ENCODE measurements at places on chromosomes 6 and 20.

DNA sequence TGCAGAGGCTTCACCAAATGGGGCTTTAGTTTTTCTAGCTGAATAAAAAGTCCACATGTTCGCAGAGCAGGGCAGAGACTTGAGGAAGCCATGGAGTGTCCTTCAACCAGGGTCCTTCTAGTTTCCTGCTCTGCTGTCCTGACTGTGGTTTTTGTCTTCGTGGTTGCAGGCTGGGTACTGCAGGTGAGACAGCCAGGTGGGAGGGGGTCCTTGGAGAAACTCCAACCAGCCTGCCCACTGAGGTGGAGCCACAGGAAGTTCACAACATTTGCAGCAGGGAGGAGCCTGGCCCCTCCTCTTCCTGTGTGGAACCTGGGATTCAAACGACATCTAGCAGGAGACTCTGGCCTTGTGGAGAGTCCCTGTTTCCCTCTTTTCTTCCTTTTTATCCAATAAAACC lies 68.8 kb upstream of the MYLIP start:
- DNase-seq: no peak

GRCh38 chr20:7933346-7933745 lies 6.9 kb downstream of the HAO1 start:
- no peak for DNase-seq

- DNase-seq: no peak
These were observed 4.7 kb downstream of the GMPR start for GRCh38 chr6:16243055-16243454.

DNA sequence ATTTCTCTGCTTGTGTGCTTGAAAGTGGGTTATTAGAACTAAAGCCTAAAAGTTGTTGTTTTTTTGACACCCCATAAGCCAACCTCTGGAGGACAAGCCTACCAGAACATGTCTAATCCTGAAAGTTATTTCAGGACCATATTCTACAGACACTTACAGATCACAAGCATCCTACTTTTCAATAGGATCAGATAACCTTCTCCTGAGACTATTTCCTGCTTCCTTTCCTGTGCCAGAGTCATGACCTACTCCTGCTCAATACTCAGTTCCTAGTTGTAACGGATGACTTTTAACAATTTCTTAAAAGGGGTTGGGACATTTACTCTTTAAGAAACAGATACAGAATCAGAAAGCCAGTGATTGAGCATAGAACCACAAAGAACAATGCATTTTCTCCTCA lies 5.3 kb upstream of the FILIP1 start:
- no peak for DNase-seq

GRCh38 chr6:84018453-84019061 lies 15.0 kb upstream of the MRAP2 start:
- no peak for DNase-seq

DNA sequence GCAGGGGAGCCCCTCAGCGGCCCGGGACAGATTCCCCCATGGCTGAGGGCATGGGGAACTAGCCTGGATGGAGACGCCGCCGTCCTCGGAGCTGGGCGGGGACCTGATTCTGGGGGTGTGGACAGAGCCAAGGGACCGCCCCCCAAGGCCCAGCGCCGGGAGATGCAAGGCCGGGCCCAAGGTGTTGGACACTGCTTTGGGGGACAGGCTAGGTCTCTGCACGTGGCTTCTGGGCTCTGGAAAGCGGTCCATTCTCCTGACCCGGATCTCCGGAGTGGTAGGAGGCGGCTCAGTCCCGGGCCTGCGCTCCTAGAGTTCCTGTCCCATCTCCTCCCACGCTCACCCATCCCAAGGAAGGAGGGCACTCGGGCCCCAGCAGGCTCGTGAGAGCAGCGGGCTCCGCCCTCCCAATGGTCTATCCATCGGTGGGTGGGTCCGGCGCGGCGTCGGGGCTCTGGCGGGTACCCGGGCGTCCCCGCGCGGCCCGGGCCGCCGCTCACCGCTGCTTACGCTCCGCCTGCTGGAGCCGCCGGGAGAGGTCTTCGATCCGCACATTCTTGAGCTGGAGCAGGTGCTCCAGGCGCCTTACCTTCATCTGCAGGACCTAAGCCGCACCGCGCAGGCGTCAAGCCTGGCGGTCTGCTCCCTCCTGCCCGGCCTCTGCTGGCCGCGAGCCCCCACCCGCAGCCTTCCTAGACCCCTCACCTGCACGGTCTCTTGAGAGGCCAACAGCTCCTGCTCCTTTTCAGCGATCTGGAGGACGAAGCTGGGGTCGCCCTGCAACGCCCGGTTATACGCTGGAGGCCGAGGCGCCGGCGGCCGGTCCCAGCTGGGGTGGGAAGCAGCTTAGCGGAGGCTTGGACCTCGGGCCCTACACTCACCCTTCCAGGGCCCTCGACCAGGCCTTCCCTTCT lies 3.3 kb downstream of the SPEF1 start:
- no peak for DNase-seq

GRCh38 chr20:15618110-15618509 lies 955.1 kb downstream of the KIF16B start:
- DNase-seq: no peak

DNA sequence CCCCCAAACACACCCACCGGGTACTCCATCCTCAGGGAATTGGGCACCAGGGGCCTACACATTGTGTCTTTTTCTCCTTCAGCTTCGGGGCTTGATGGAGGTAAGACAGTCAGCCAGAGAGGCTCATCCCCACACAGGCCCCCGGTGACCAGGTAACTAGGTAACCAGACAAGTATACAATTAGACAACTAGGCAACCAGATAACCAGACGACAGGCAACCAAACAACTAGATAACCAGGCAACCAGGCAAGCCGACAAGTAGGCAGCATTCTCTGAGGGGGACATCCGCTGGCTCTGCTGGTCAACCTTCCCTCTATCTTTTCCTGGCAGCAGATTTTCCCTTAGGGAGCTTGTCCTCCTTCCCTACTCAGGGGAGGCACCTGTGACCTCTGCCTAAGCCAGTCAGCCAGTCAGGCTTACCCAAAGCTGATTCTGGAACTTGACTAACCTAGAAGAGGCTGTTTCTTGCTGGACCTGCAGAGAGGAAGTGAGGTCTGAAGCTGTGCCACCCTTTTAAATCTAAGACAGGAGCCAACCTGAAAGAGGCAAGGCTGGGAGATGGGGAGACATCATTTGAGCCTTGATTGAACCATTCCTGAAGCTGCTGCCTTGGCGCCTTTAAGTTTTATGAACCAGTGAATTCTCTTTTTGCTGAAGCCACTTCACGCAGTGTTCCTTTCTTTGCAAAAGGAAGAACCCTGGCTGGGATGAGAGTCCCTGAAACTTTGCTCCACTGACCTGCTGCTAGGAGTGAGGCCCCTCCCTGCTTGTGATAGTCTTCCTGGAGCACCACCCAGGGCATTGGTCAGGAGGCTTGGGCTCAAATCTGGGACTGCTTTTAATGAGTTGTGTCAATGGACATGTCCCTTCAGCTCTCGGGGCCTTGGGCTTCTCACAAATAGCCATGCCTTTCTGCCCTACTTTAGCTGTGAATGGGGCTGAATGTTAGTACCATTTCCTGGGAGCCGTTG lies 96.4 kb upstream of the RNF24 start:
- no peak for DNase-seq

DNA sequence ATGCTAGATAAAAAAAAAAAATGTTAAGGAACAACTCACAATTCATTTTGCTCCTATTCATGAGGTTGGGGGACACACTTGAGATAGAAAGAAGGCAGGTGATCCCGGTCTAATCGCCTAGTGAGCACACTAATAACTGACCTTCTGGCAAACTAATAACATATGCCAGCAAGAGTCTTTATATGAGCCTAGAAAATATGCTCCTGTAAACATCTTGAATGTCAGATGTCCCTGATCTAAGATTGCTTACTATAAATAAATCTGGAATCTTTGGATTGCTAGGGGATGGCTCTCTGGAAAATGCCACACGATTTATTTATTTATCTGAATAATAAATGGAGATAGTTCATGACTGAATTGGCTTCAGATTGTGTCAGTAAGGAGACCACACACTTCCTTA lies 821.9 kb downstream of the GRIK2 start:
- DNase-seq: no peak

GRCh38 chr6:151536188-151536479 lies 42.3 kb downstream of the CCDC170 start:
- no peak for DNase-seq

- no peak for DNase-seq
These were observed 17.9 kb upstream of the SNHG17 start for GRCh38 chr20:38452880-38453624.

GRCh38 chr6:73743081-73743480 lies 47.1 kb downstream of the CD109 start:
- DNase-seq: no peak

DNA sequence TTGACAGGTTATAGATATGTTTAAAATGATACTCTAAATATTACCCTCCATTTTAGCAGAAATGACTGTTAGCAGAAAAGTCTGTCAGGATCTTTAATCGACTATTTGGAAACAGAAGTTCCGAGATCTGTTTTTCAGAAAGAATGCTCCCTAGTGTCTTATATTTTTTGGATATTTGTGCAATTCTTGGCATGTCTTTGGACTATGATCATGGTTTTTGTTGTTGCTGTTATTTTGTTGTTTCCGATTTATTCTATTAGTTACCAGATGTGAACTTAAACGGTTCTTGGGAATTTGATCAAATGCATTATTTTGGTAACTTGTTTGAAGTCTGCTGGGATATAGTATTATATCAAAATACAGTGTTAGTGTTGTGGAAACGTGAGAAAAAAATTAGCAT lies 106.4 kb upstream of the CEP162 start:
- DNase-seq: no peak

- no peak for DNase-seq
These were observed 1.3 kb downstream of the GDAP1L1 start for GRCh38 chr20:44248410-44248759.

DNA sequence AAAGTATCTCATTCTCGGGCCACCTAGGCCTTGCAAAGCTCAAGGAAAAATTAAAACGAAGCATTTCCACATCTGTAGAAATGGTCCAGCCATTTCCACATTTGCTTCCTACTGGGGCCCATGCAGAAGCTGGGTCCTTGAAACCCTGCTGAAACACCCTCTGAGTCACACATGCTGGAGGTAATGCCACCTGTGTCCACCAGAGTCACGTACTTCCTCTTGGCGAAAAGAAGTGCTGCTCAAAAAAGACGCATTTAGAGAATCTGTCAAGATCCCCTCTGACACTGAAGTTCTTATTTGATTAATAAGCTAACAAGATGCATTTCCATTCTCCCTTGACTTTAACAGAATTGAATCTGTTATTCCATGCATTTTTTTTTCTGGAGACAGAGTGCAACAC lies 423.2 kb downstream of the PREX1 start:
- no peak for DNase-seq

DNA sequence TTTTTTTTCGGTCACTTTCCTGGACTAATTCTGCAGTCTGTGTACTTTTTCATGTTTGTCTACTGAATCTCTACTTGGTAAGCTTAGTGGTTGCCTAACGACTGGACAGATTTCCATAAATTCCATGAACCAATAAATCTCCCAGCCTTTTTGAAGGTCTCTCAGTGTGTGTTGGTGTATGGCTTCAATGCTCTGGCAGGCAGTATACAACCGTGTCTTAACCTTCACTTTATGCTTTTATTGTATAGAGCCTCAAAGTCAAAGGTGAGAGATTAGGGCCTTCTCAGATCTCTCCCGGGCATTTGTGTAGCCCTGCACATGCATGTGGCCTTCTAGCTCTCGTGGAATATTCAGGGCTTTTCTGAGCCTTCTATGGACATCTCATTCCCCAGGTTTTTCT lies 14.3 kb upstream of the CMTR1 start:
- DNase-seq: no peak

DNA sequence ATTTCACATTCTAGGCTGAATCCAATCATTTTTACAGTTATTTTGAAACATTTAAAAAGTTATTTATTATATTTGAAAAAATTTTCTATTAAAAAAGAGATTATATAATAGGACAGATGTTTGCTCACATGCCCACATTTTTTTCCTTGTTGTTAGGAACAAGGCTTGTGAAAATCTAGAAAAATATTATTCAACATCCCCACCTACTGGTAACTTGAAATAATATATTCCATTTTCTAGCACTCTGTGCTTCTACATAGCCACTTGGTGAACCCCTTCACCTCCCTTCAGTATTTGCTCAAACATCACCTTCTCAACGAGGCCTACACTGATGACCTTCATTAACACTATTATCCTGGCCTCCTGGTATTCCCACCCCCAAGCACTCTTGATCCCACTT lies 18.3 kb upstream of the GPRC6A start:
- no peak for DNase-seq

DNA sequence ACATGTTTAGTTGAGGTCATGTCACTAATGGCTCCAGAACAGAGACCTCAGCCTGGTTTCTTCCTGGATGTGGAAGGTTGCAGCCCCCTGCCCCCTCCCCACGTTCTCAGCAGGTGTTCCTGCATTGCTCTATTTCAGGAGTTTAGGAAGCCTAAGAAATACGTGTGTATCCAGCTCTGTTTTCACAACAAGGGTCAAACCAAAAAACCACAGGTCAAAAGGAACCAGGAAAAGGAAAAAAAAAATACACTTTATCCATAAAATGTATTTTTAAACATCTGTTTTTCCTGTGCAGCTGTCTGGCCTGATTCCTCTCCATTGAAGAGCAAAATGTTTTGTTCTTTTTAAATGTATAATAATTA lies 107.9 kb upstream of the PLEKHG1 start:
- no peak for DNase-seq

DNA sequence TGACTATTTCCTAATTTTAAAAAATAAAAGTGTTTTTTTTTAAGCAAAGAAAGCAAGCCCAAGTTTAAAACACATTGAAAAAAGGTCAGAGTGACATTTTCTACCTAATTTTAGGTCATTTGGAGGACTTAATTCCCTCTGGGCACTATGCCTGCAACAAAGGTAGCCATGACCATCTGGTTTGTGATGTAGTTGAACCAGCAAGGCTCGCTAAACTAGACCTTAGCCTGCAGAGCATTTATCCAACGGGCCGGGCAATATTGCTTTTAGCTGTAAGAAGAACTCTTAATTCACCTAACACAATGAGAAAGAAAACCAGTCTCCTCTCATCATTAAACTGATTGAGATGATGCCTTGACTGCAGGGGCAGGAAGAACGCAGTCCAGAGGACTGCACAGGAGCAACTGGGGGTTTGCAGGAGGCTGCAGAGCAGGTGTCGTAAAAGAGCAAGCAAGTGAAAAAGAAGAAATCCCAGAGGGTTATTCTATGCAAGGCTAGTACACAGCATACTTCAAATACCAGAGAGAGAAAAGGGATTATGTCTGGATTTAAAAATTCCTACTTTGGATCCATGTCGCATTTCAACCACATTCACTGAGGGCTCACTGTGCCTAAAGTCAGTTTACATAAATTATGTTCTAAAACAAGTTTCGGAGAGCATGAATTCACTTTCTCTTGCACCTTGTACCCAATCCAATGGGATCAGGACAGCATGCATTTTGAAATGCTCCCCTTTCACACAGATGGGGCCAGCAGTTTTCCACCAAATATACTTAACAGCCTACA lies 12.8 kb downstream of the TRAF3IP2 start:
- no peak for DNase-seq

All from NCI-H1048 (cell line).